DND-41 (cell line): ENCODE measurements at places on chromosomes 3 and 15.

DNA sequence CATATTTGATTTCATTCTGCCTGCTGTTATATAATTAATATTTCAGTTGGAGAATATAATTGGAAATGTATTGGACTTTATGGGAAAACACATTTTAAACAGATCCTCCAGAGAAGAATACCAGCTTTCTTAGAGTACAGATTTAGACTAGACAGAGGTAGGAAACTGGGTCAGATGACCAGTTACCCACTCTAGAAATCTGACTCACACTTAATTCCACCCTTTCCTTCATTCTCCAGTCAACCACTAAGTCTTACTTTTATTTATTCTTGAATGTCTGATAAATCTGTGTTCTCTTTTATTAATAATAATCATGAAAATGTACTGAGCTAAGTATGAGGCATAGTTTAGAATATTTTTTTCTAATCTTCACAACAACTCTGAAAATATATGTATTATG, 110.7 kb downstream of the LRRC49 start:
- no peak overlapping the region for H3K4me3 ChIP-seq
- no peak overlapping the region for H3K27ac ChIP-seq
- no peak for DNase-seq
- H3K27me3 ChIP-seq: no peaks in the 10 kb centered on the region

DNA sequence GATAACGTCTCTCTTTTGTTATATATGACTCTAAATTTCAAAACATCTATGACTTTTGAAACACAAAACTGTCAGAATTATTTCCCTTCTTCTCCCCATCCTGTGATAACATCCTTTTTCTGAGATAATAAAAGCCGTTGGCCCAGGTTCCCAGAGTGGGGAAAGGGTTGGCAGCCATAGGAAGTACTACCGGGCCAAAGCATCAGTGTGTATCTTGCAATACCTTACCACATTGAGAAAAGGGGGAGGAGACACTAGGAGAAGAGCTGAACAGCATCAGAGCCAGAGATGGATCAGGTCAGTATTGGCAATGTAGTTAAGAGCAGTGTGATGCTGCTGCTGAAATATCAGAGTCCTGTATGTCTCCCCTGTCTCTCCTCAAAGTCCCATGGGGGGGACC, 210.0 kb upstream of the PROK2 start:
- H3K27me3 ChIP-seq: no peaks in the 10 kb centered on the region
- H3K36me3 ChIP-seq: no peaks in the 10 kb centered on the region
- H3K4me1 ChIP-seq: no peaks in the 10 kb centered on the region
- H3K4me3 ChIP-seq: no peak overlapping the region

DNA sequence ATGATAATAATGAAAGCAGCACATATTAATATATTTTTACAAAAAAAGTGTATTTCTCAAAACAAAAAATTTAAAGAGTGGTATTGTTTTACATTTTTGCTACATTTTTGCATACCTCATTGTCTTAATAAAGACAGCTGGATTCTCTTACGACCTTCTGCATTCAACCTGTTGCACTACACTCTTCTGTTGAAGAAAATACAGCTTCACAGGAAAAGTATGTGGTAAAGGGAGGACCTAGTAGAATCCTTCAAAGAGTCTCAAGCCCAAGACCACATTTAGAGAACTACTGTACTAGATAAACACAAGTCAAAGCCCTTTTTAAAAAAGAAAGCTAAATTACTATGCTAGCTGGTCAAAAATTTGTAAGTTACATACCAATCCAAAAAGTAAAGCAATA, 7.9 kb downstream of the ZNF280D start:
- peaks cover 54% of the 10 kb centered on the region for H3K4me1 ChIP-seq
- no peak for DNase-seq
- H3K27ac ChIP-seq: peak overlapping the region; percentile 64
- H3K27me3 ChIP-seq: no peaks in the 10 kb centered on the region
- peaks cover 9% of the 10 kb centered on the region; the same call in 1 of the 2 replicates for H3K36me3 ChIP-seq

DNA sequence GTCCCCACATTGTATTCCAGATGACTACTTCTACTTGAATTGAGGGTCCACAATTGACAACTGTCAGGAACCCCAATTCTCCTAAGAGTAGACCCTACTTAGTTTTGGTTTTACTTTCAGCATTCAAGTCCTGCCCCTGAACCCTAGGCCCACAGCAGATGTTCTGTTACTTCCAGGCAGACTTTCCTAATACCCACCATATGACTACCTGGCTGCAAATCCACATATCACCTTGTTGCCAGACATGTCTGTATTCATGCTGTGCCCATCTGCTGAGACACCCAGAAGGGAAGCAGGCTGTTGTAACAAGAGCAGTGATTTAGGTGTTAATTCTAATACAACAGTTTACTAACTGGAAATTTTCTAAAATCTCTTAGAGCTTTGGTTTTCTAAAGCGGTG, 235.1 kb upstream of the CCDC54 start:
- H3K36me3 ChIP-seq: no peaks in the 10 kb centered on the region
- DNase-seq: no peak
- H3K27me3 ChIP-seq: no peaks in the 10 kb centered on the region
- no peak overlapping the region for H3K4me3 ChIP-seq
- peaks cover 34% of the 10 kb centered on the region for H3K4me1 ChIP-seq

GRCh38 chr3:116179091-116179490, 266.2 kb downstream of the LSAMP start:
- H3K27me3 ChIP-seq: no peaks in the 10 kb centered on the region
- H3K27ac ChIP-seq: no peak overlapping the region
- no peaks in the 10 kb centered on the region for H3K36me3 ChIP-seq
- H3K4me1 ChIP-seq: no peaks in the 10 kb centered on the region
- no peak for DNase-seq

DNA sequence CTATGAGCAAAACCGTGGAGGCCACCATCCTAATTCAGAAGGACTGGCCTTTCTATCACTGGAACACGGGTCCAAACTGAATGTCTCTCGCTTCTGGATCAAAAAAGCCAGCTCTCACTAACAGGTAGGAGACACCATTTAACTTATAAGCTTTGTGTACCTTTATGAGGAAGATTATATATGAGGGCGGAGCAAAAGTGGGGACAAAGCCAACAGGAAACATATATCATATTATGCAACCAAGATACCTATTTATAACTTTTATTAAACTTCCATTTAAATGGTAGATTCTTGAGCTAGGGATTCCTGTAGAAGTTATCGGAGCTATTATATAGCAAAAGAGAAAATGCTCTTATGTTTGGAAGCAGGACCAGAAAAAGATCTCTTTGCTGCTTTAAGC, 78.4 kb downstream of the IGF2BP2 start:
- no peaks in the 10 kb centered on the region for H3K4me1 ChIP-seq
- no peak for DNase-seq
- H3K27me3 ChIP-seq: peaks cover 16% of the 10 kb centered on the region
- no peak overlapping the region for H3K4me3 ChIP-seq
- no peaks in the 10 kb centered on the region for H3K36me3 ChIP-seq

GRCh38 chr3:30770387-30770786, 124.1 kb downstream of the GADL1 start:
- H3K36me3 ChIP-seq: no peaks in the 10 kb centered on the region
- no peak overlapping the region for H3K4me3 ChIP-seq
- DNase-seq: no peak
- no peak overlapping the region for H3K27ac ChIP-seq
- H3K27me3 ChIP-seq: no peaks in the 10 kb centered on the region
- H3K4me1 ChIP-seq: peaks cover 10% of the 10 kb centered on the region

- no peak overlapping the region for H3K27ac ChIP-seq
- no peaks in the 10 kb centered on the region for H3K36me3 ChIP-seq
- DNase-seq: no peak
- H3K27me3 ChIP-seq: no peaks in the 10 kb centered on the region
Measured at GRCh38 chr3:76026379-76026778, 241.0 kb upstream of the ZNF717 start.

GRCh38 chr3:41041462-41041861, 157.8 kb upstream of the CTNNB1 start:
- no peak overlapping the region for H3K4me3 ChIP-seq
- no peak overlapping the region for H3K27ac ChIP-seq
- peaks cover 10% of the 10 kb centered on the region for H3K27me3 ChIP-seq
- H3K4me1 ChIP-seq: no peaks in the 10 kb centered on the region
- DNase-seq: no peak

- no peaks in the 10 kb centered on the region for H3K27me3 ChIP-seq
- peak overlapping the region; percentile 74 for H3K27ac ChIP-seq
- peak overlapping the region; percentile 96; the same call in 1 of the 2 replicates for H3K4me3 ChIP-seq
- peaks cover 31% of the 10 kb centered on the region for H3K36me3 ChIP-seq
Measured at GRCh38 chr15:40754574-40754882, 526 bp downstream of the RMDN3 start.

DNA sequence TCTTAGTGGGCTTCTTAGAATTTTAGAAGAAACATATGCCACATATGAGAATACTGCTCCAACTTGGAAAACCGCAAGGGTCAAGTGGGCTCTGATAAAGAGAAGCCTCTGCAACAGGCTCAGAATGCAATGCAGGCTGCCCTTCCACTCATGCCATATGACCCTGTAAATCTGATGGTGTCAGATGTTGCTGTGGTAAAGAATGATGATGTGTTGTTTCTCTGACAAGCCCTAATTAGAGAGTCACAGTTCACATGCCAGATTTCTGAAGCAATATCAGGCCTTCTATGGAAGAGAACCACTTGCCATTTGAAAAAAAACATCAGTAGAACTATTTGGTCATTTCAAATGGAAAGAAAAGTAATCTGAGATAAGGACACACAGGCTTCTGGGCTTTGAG, 749.6 kb downstream of the AGBL1 start:
- no peaks in the 10 kb centered on the region for H3K27me3 ChIP-seq
- no peaks in the 10 kb centered on the region for H3K4me1 ChIP-seq

GRCh38 chr15:48389691-48390143, 58.5 kb downstream of the DUT start:
- no peak overlapping the region for H3K4me3 ChIP-seq
- no peak overlapping the region for H3K27ac ChIP-seq
- H3K36me3 ChIP-seq: no peaks in the 10 kb centered on the region
- no peaks in the 10 kb centered on the region for H3K27me3 ChIP-seq
- no peak for DNase-seq
- H3K4me1 ChIP-seq: no peaks in the 10 kb centered on the region

DNA sequence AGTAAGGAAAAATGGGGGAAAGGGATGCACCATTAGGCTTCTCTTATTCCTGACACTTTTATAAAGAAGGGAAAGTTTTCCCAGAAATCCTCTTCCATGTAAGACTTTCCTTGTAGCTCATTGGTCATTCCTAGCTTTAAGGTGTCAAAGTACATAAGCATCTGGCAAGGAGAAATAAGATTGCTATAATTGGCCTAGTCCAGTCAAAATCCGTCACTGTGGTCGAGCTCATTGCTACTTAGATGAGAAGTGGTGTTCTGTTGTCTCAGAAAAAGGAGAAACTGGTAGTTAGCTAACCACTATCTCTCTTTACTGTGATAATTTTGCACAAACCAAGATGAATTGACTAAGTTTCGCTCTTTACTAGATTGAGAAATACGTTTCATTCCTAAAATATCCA, 370.1 kb downstream of the CNTN4 start:
- H3K36me3 ChIP-seq: no peaks in the 10 kb centered on the region
- no peak for DNase-seq
- no peaks in the 10 kb centered on the region for H3K27me3 ChIP-seq
- H3K27ac ChIP-seq: no peak overlapping the region

DNA sequence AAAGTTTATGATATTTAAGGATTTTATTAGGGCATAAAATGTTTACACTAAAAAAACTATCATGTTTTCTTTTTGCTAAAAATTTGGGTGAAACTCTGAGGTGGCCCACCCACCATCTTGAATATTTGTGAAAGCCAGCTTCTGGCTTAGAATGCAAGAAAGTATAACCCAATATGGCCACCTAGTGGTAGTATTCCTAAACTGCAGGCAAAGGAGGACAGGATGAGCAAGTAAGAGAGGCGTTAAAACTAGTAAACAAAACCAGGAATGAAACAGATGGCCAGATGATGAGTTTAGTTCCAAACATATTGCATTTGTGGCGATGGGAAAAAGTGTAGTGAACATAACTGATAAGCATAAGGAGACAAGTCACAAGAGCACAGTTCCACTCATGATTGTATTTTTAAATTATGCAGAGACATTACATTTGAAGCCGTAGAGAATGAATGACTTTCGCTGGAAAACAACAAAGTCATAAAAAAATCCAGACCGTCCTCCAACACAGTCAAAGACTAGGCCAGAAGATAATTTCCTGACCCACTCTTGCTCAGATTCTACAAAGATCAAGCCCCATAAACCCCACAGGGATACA, 103.3 kb upstream of the PRTG start:
- H3K27me3 ChIP-seq: no peaks in the 10 kb centered on the region
- no peaks in the 10 kb centered on the region for H3K4me1 ChIP-seq
- peaks cover 6% of the 10 kb centered on the region for H3K36me3 ChIP-seq
- H3K4me3 ChIP-seq: no peak overlapping the region
- peak; percentile 51 for DNase-seq
- no peak overlapping the region for H3K27ac ChIP-seq

GRCh38 chr3:121690777-121691405, 30.2 kb upstream of the HCLS1 start:
- no peaks in the 10 kb centered on the region for H3K27me3 ChIP-seq
- peaks cover 14% of the 10 kb centered on the region; the same call in 1 of the 2 replicates for H3K36me3 ChIP-seq
- H3K4me3 ChIP-seq: no peak overlapping the region
- no peak for DNase-seq

DNA sequence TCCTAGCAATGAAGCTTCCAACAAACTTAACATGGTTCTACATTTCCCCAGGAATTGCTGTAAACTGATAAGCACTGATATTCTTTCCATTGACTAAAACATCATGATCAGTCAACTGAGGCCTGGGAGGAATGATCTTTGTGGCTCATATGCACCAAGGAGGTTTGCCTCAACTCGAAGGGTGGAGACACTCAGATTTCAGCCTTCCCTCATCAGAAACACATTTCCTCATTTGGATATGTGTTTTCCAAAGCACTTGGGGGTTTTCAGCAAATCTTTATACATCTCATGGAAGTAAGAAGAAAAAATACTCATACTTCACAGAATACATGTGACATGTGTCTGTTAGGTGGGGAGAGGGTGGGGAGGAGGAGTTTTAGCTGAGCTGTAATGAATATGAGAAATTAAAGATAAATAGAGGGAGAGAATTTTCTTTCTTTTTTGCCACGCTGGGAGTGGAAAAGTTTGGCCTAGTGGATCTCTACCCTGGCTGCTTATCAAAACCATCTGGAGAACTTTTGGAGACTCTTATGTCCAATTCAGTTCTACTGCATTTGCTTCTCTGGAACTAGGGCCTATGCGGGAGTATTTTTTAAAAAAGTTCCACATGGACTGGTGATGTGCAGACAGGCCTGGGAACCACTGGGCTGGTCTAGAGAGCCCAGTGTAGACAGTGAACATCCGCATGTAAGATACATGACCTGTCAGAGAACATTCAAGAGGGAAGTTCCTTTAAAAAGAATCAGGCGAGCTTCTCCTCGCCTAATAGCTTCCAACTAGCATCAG, 301.0 kb upstream of the ICE2 start:
- no peaks in the 10 kb centered on the region for H3K36me3 ChIP-seq
- no peaks in the 10 kb centered on the region for H3K4me1 ChIP-seq
- DNase-seq: no peak
- no peak overlapping the region for H3K27ac ChIP-seq
- peaks cover 5% of the 10 kb centered on the region for H3K27me3 ChIP-seq
- no peak overlapping the region for H3K4me3 ChIP-seq

- no peak for DNase-seq
- peaks cover 25% of the 10 kb centered on the region for H3K36me3 ChIP-seq
- no peaks in the 10 kb centered on the region for H3K27me3 ChIP-seq
- no peak overlapping the region for H3K27ac ChIP-seq
Measured at GRCh38 chr15:55327387-55327786, 8.4 kb downstream of the PIGB start.
